ENCODE measurements at places on chromosomes 5 and 9.
A peak's percentile ranks its signal among the peaks of the same experiment; 100 is the strongest.

GRCh38 chr9:121871431-121872025, 220.1 kb downstream of the DAB2IP start:
- DNase-seq, result no peak

DNA sequence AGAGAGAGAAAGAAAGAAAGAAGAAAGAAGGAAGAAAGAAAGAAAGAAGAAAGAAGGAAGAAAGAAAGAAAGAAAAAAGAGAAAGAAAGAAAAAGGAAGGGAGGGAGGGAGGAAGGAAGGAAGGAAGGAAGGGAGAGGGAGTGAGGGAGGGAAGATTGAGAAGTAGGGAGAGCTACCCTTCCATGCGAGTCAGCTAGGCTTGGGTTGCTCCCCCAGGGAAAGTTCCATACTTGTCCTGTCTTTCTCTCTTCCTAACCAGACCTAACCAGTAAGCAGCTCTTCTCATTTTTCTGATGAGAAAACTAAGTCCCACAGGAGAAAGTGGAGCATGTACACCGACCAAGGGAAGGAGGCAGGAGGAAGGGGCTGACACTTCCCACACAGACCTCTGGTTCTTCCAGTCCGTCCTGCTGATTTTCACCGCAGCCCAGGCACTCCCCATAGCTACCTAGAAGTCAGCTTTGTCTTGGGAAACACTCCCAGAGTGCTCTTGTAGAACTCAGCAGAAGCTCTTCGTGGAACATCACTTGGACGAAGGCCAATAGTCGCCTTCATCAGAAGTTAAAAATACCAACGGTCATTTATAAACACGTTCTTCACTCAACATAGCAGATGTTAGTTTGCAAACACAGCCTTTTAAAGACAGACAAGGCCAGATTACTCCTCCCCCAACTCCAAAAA, 29.0 kb upstream of the ENTREP1 start:
- DNase-seq, result no peak

GRCh38 chr9:115262477-115262876, 144.5 kb upstream of the TNC start:
- DNase-seq, result no peak

- no peak for DNase-seq
Observed at GRCh38 chr5:66737096-66737495, 140.9 kb downstream of the MAST4 start.

DNA sequence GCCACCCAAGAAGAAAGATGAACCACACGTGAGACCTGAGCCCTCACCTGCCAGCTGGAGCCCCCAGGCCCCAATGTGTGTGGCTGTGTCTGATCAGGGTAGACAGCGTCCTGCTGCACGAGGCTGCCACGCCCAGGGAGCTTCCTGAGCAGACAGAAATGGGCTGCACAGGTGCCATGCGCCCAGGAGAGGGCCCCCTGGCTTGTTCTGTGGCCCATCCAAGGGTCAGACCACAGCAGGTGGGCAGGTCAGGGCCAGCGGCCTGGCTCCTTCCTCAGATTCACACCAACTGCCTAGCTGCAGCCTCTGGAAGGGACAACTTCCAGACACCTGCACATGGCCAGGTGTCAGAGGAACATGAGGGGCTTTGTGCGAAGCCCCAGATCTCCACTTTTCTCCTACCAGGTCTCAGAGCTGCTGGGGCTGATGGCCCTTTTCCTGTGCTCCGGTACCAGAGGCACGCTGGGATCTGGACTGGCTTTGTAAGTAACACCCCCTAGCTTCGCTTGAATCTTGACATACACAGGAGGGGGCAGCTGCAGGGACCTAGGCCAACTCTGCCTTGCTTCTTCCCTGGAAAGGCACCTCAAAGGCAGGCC, 10.8 kb downstream of the SARDH start:
- no peak for DNase-seq

DNA sequence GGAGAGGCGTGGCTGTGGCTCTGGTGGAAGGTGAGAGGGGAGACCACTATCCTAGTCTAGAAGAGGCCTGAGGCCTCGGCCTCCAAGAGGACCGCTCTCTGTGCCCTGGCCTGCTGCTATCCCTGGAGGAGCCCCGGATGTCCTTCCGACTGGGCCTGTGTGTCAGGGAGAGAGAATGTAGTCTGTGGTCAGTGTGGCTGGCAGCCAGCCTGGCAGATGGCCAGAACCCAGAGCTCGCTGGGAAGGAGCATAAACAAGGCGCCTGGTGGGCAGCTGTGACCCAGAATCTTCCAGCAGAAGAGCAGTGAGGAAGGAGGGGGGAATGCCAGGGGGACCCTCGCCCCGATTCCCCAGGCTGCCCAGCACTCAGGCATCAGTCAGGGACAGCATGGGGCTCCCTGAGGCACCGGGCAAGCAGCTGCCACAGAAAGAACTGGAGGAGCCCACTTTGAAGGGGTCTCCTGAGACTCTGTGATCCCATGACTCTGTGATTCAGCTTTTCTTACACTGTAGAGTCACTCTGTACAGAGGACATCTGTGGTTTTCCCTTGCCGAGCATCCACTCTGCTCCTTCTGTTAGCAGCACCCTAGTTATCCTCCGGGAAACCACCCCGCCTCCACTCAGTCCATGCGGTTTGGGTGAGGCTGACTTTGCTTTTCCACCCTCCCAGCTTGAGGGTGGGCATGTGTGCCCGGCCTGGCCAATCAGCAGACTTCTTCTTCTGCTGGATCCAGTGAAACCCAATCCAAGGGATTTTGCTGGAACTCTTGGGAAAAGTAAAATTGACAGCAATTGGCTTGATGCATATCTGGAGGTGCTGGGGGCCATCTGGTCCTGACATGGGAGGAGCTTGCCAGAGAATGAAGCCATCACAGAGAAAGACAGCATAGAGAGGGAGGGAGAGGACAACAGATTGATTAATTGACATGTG, 46.2 kb upstream of the PWWP2A start:
- no peak for DNase-seq

GRCh38 chr5:90169078-90169477, 240.5 kb downstream of the CETN3 start:
- no peak for DNase-seq

GRCh38 chr5:154756868-154757813, 2.0 kb downstream of the LARP1 start:
- no peak for DNase-seq

GRCh38 chr9:34984049-34984448, 5.5 kb upstream of the DNAJB5 start:
- DNase-seq, result no peak

GRCh38 chr5:3026099-3026498, 274.6 kb upstream of the IRX2 start:
- DNase-seq, result no peak

DNA sequence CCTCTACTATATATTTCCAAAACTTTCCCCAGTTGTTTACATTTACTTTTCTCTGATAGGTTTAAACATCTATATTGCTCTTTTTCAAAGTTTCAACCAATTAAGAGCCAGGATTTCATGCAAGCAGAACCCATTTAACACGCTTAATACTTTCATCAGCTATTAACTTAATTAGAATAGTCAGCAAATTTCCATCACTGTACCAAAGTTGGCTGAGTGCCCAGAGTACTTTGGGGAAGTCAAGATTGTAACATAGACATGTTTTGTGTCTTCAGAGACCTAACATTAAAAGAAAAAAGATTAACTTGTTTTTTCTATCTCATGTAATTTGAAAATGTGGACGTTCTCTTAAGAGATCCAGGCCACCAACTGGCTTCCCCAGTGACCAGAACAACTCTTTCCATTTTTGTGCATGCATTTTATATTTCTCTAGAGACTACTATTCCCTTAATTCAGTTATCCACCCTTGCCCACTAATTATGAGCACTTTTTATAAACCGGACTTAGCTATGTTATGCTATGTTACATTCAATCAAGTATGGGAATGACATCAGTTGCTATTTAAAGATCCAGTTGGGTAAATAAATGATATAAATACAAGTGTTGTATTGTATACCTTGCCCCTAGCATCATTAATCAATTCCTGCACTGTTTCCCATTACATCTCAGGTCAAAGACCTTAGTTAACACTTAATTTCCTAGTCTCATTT, 478.1 kb upstream of the NMUR2 start:
- DNase-seq, result no peak

DNA sequence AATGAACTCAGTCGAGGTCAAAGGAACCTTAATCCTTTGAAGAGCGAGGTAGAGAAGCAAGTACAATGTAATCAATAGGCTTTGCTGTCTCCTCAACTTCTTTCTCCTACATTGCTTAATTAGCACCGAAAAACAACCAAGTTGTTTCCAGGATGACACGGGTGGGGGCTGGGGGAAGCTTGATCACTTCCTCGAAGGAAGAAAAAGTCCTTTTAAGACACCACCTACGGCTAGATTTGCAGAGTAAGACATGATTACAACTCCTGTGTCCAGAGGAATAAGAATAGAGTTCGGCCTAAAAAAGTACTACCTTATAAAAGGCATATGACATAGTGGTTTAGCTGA, 811 bp upstream of the ARRDC3 start:
- no peak for DNase-seq

- no peak for DNase-seq
Observed at GRCh38 chr9:115964710-115965347, 188.8 kb upstream of the PAPPA start.

DNA sequence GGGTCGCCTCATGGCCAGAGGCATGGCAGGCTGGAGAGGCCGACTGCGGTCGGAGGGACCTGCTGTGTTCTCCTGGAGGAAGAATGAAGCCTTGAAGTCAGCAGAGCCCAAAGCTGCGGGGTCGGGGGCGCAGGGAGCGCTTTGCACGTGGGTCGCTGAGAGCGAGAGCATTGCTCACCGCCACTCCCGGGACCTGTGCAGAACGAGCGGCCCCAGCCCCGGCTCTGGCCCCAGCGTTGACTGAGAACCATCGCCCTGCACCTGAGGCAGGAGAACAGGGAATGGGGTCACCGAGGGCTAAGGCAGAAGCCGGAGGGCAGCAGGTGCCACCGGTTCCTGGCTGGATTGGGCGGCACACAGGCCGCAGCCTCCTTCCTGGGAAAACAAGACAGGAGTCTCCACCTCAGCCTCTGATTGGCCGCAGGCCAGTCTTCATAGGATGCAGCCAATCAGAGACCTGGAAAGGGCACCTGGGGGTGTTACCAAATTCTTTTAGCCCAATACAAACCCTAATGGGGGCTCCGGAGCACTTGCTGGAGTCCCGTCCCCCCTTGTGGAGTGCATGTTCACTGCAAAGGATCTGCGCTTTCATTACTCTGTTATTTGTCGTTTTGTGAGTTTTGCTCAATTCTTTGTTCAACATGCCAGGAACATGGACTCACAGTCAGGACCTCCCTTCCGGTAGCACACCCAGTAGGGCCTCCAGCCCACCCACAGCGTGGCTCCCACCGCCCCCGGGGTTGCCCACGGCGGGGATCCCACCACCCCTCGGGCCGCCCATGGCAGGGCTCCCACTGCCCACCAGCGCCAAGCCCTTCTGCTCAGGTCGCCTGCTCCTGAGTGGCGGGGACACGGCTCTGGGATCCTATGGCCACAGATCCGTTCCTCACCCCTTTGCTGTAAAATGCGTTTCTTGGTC, 24.7 kb upstream of the SLC6A19 start:
- peak; percentile 54 for DNase-seq

GRCh38 chr9:85040821-85041465, 371.4 kb downstream of the NTRK2 start:
- no peak for DNase-seq

DNA sequence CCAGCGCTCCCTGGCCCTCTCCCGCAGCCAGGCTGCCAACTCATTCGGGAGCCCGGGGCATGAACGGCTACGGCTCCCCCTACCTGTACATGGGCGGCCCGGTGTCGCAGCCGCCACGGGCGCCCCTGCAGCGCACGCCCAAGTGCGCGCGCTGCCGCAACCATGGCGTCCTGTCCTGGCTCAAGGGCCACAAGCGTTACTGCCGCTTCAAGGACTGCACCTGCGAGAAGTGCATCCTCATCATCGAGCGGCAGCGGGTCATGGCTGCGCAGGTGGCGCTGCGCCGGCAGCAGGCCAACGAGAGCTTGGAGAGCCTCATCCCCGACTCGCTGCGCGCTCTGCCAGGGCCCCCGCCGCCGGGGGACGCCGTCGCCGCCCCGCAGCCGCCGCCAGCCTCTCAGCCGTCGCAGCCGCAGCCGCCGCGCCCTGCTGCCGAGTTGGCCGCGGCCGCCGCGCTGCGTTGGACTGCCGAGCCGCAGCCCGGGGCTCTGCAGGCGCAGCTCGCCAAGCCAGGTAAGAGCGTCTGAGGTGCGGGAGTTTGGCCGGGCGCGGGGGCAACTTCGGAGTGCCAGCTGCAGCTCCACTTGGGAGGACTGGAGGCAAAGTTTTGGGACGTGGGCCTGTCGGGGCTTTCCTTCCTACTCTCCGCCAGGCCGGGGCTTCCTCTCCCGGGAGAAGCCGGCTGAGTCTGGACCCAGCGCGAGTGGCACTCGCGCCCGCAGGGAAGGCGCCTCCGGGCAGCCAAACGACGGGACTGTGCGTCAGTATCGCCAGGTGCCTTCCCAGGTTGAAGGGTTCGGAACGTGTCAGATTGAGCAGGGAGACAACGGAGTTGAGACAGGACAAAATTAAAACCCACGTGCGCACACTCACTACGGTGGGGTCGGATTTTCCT, 735 bp downstream of the DMRT3 start:
- no peak for DNase-seq

DNA sequence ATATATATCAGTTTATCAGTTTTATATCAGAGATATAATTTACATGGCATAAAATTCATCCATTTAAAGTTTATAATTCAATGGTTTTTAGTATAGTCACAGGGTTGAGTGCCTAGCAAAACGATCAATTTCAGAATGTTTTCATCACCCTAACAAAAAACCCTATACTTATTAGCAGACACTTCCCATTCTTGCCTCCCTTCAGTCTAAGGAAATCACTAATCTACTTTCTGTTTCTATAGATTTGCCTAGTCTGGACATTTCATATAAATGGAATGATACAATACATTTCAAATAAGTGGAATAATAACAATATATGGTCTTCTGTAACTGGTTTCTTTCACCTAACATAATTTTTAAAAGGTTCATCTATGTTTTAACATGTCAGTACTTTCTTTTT, 9.6 kb upstream of the LNPEP start:
- no peak for DNase-seq

DNA sequence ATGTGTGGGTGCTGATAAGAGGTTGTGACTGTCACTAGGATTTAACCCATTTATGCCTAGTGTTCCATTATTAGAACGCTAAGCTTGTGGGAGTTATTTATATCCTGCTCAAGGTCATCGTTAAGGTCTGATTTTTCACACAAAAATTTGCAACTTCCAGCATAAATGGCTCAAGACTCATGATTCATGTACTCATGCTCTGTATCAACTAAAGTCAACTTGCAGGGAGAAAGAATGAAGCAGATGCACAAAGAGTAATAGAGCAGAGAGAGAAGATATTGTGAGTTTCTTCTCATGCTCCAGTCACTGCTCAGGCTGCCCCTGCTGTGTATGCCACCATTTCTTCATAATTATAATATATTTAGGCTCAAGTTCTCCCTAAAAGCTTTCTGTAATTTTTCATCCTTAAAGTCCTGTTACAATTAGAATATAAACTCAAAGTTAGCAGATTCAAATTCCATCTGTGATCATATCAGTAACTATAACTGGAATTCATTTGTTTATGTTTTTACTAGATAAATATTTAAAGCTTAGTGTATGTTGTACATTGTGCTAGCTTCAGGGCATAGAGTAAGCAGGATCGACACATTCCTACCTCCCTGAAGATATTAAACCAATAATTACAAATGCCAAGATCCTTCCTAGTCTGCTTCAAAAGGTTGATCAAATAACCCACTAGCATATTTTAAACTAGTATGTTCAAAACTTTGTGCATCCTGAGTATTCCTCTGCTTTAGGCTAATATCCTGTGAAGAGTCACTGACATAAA, 136.7 kb downstream of the NUDT12 start:
- DNase-seq, result no peak

Data from iPS DF 19.7 (cell line).